CD4-positive, alpha-beta memory T cell (primary cell): ENCODE measurements at places on chromosomes 6 and 20. TPM values are rescaled to one million over a fixed set of nuclear protein-coding genes. Genes with fewer than 3 reads are reported as not detected.

The GPR6 gene
- not detected for polyA plus RNA-seq

The TGM3 gene
- polyA plus RNA-seq = not detected

The ZNFX1 gene
- polyA plus RNA-seq = 30.8 TPM

The FAM217A gene
- not detected for polyA plus RNA-seq

The VIP gene
- not detected for polyA plus RNA-seq

The LRFN2 gene
- polyA plus RNA-seq = 0.17 TPM

The SLC17A2 gene
- not detected for polyA plus RNA-seq

The XKR7 gene
- polyA plus RNA-seq = not detected

The ZC3H12D gene
- polyA plus RNA-seq = 3.1 TPM

The STX11 gene
- polyA plus RNA-seq = 9.5 TPM

The TXNDC5 gene
- polyA plus RNA-seq = 45.7 TPM

The C6orf58 gene
- polyA plus RNA-seq = 0.31 TPM

DNA sequence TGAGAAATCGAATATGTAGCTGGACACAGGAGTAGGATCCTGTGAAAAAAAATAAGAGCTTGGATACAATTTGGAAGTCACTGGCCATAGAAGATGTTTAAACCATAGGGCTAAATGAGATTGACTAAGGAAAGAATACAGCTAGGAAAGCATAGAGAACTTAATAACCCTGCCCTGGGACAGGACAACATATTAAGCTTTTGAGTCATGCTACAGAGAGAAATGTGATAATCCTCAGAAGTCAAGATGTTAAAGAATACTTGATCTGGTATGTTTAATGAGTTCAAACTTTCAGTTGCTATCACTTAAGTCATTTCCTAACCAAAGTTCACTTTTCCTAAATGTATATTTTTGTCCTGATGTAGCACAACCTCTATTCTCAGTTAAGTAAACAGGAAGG lies 154.6 kb upstream of the TSHZ2 start:
- no peak for DNase-seq

- DNase-seq = no peak
Observed at GRCh38 chr20:58565461-58566175, 50.4 kb upstream of the APCDD1L start.

DNA sequence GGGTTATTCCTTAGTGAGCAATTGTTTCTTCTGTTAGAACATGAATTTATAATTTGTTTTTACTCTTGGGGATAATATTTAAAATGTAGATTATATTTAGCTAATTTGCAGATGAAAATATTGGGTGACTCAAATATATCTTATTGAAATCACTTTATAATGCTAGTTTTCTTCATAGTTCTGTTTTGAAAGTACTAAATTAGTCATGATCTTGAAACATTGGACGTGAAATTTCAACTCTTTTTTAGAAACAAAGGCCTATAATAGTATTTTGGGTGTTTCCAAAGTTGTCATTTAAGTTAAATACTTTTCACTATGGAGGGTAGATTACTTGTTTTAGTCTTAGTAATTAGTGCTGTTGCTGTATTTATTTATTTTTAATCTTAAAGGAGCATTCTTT lies 250.9 kb downstream of the UTRN start:
- DNase-seq = no peak

GRCh38 chr6:39166189-39166911 lies 51.4 kb upstream of the SAYSD1 start:
- DNase-seq = peak; percentile 60

DNA sequence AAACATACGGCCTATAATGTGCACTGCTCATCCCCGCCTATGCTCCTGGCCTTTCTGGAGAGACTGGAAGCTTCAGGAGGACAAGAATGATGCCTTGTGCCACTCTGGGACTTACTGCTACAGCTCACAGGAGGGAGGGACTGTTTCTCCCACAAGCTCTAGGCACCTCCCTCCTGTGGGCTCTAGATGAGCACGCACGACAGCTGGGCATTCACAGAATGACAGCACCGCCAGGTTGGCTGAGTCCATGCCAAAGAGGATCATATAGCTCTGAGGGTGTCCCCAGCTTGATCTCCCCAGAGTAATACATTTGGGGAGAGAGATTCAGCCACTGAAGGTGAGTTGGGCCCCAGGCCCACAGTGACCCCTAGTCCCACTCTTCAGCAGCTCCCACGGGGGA lies 10.1 kb upstream of the PGC start:
- DNase-seq = no peak

DNA sequence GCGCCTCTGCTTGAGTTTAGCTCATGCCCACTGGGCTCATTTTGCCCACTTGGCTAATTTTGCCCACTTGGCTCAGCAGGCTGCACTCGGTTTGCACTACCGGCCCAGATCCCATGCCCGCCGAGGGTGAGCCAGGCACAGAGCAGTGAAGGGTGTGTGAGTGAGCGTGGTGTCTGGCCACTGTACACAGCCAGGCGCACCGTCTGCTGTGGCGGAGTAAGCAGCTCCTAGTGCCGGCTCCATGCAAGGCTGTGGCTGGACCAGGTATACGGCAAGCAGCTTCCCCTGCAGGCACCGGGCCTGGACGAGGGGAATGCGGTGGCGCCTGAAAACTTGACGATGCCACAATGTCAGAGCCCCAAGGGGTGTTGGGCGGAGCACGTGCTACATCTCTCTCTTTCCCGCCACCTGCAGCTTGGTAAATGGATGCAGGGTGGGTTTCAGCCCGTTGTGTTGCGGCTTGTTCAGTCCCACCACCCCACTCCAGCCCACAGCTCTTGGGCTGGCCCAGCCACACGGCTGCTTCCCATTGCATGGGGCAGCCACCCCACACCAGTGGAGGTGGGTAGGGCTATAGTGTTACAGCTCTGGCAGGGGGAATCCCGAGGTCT lies 9.9 kb downstream of the OR2B6 start:
- DNase-seq = no peak

- no peak for DNase-seq
Observed at GRCh38 chr6:15503346-15503680, 159.5 kb downstream of the DTNBP1 start.

DNA sequence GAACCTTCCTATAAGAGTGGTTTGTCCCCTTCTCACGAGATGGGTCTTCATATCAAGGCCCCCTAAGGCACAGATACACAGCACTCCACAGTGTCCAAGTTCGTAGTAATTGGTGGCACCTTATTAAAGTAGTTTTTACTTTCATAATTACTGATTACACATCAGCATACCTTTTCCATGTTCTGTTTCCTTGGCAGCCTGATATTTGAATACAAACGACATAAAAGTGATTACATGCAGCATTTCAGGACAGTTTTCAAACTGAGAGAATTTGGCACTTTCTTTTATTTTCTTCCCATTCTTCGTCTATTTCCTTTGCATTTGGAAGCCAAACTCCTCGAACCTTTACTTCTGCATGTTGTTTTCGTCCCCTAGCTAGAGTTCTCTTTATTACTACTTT lies 139.7 kb downstream of the MTHFD1L start:
- DNase-seq = no peak

DNA sequence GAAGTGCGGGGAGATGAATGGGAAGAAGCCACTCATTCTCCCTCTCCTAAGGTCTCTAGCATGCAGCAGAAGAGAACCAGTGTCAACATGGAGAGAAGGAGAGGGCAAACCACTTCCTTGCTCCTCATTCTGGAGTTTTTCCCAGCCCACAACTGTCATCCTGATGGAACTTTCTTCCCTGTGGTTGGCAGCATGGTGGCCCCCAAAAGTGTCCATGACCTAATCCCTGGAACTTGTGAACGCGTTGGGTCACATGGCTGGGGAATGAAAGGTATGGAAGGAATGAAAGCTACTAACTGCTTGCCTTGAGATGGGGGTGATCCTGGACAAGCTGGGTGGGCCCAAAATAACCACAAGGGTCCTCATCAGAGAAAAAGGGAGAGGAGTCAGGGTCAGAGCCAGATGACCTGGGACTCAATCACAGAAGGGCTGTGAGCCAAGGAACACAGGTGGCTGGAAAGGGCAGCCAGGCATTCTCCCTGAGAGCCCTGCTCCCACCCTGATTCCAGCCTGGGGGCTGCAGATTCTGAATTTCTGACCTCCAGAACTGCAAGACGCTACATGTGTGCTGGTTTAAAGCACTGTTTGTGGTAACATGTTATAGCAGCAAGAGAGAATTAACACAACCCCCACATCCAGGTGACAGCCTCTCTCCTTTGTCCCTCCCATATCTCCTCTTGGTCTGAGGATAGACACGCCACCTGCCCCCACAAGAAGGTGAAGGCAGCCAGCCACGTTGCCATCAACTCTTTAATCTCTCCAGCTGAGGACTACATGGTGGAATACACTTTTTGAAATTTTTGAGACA lies 63.2 kb downstream of the PYGB start:
- DNase-seq = no peak

DNA sequence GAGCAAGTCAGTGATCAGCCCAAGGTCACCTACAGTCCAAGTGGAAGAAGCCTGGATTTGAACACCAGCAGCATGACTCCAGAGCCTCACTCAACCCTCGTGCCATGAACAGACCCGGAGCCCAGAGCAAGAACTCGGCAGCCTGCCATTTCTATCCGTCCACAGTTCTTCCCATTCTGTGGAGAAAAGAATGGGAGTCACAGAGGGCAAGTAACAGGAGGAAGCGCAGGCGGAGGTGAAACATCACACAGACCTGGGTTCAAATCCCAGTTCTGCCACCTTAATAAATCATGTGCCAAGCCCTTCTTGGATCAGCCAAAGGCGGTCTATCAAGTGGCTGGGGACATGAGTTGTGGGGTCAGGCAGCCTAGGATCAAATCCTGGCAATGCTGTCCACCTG lies 4.3 kb downstream of the PREX1 start:
- no peak for DNase-seq

DNA sequence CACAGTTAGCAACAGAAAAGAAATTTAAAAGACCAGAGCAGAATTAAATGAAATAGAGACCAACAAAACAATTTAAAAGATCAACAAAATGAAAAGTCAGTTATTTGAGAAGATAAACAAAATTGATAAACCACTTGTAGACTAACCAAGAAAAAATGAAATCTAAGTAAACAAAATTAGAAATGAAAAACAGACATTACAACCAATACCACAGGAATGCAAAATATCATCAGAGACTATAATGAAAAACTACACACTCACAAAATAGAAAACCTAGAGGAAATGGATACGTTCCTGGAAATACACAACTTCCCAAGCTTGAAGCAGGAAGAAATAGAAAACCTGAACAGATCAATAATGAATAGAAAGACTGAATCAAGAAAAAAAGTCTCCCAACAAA lies 97.8 kb downstream of the WDR27 start:
- DNase-seq = no peak

DNA sequence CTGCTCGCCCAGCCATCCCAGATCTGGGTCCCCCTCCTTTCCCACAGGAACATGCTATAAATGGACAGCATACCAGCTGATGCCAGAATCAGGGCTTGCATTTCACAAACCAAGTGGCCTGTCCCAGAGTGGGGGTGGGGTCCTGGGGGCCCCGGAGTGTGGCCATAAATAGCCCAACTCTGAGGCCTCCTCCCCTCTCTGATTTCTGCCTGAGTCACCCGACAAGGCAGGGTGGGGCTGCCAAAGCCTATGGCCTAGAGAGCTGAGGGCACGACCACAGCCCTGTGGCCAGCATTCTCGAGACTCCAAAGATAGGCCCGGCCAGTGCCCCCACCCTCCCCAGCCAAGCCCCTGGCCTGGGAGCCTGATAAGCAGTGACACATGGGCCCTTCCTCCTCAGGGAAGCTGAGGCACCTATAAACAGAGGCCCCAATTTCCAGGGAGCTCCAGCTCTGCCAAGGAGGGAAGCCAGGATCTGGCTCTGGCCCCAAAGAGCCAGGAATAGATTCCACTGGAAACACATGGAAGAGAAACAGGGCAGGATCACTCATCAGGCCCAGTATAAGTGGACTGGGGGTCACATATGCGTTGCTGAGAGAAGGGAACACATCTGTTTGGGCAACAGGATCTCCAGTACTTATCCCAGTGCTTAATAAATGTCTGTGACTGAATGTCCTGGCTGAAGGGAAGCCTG lies 20.3 kb downstream of the SNTA1 start:
- no peak for DNase-seq

DNA sequence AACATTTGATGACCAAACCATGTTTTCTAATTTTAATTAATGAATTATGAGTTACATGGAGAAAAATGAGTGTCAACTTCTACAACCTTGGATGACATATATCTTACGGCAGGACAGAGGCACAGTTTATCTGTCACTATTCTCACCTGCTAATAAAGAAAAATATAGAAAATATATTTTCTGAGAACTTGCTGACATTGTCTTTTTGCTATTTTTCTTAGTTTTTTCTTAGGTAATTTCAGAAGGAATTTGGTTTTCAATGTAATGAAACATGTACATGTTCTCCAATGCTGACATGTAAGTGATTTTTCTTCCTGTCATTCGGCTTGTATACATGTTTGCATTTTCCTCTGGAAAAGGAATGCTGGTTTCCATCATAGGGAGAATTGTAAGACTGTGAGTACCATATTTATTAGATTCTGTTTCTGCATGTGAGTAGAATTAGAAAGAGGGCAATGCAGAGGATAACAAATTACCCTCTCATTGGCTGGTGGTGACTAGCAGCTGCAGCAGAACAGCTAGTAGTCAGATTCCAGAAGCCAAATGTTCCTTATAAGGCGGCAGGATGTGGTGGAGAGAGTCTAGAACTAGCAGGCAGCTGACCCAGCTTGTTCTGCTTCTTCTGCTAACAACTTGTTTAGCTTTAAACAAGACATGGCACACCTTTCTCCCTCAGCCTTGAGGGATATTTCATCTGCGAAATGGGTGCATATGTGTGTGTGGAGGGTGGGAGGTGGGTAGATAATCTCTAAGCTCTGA lies 132.8 kb upstream of the SPACA1 start:
- DNase-seq = no peak

DNA sequence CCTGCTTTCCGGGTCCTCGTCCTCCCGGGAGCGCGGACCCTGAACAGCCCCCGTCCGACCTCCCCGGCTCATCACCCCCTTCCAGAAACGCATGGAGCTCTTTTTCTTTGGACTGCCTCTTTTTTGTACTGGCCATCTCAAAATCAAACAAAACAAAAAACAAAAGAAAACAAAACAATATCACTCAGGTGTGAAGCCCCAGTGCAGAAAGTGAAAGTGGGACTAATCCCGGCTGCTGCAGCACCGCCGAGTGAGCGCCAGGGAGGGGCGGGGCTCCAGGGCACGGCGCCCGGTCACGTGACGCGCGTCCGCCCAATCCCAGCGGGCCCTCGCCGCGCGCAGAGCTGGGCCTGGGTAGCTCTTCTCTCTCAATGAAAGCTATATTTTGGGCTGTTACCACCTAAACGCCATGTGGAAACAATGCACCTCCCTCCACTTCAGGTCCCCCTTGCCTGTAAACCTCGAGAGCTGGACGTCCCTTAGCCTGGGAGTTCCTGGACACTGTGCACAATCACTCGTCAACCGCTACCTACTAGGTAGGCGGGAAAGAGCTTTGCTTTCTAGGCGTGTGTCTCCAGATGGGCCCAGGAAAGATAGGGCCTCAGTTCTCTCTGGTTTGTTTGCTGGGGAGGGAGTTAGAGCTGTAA lies 93.7 kb upstream of the PRDM1 start:
- DNase-seq = peak; percentile 91

GRCh38 chr6:167559675-167560479 lies 235.0 kb downstream of the TTLL2 start:
- no peak for DNase-seq
